Stimulated activated CD4-positive, alpha-beta T cell treated with anti-CD3 and anti-CD28 coated beads, Interleukin-15, amount 100 ng/mL, for 24 hours (primary cell): ENCODE measurements at places on chromosomes 12 and 14.

DNA sequence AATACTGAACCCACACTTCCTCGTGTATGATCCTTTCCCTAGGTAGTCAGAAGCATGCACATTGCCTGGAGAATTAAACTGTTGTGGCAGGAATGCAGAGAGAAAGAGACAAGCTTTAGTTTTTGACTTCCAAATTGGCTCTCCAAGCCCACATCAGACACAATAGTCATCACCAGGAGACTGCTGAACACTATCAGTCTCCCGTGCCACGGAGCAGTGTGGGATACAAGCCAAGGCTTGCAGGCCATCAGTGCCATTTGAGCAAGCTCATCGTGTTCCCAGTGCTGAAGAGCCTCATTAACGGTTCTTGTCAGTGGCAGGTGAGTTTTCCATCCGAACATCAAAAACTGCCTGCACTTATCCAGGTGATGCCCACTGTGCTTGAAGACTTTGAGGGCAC lies 410.8 kb downstream of the NAV3 start:
- no peak for DNase-seq

DNA sequence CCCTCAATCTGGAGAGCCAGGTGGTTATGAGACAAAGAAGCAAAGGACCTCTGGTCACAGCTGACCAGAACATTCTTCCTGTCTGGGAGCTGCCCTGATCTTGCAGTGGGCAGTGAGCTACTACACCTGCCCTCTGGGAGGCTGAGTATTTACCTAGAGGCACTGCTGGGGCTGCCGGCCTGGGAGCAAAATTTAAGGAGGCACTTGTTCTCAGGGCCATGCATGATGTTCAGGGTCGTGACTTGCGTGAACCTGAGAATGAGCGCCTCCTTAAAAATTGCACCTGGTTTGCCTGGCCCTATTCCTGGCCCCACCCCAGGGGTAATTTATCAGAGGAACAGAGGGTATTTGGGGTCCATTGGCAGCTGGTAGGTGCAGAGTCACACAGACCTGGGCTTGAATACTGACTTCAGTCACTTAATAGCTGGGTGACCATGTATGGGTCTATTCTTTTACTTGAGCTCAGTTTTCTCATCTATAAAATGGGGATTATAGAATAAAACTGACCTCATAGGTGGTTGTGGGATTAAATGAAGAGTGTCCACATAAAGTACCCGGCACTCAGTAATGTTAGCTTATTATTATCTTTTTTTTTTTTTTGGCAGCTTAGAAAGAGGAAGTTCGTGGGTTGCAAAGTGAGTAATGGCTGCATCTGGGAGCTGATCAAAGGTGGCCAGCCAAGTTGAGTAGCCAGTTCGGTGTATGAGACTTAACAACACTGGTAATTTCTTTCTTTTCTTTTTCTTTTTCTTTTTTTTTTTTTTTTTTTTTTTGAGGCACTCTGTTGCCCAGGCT lies 107.4 kb upstream of the MED13L start:
- no peak for DNase-seq

DNA sequence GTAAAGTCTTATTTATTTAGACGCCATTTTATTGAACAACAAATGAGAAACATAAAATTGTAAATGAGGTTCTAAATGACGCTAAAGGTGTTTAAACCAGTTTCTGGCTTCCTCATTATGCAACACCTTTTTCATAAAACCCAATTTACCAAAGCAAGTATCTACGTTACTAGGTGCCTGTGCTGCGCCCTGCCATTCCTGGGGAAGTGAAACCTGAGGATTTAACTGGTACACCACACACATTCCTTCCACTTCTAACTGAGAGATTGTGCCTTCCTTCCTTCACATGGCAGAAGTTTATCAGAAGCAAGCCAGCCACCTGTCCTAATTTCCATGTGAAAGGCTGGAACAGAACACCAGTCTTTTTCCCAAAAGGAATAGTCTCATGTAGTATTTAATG lies 40.3 kb upstream of the GCH1 start:
- no peak for DNase-seq

- DNase-seq = no peak
These were observed 33.5 kb downstream of the A2ML1 start for GRCh38 chr12:8855891-8856290.

DNA sequence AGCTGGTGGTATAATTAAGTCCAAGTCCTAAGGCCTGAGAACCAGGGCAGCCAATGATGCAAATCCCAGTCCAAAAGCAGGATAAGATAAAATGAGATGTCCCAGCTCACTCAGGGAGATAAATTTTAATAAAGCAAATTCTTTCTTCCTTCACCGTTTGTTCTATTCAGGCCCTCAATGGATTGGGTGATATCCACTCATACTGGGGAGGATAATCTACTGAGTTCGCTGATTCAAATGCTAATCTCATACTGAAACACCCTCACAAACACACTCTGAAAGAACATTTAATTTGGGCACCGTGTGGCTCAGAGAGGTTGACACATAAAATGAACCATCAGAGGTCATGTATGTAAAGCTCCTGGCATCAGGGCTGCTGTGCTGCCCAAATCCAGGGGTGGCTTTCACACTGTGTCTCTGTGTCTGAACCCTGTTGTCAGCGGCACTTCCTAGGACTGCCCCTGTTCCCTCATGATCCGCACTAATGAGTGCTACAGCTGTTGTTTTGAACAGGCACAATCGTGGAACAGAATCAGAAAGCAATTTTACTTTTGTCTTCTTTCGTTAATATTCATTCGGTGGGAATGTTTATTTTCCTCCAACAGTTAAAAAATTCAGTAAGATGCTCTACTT lies 428.5 kb upstream of the FBXO33 start:
- DNase-seq = no peak
